Chondrocyte (in vitro differentiated cells): ENCODE measurements at places on chromosomes 12 and 14. TPM values are rescaled to one million over a fixed set of nuclear protein-coding genes. Genes with fewer than 3 reads are reported as not detected.

The KSR2 gene
- 0.05 TPM in 1 of 3 replicates, not detected in the others for total RNA-seq

The SYCP3 gene
- total RNA-seq = 0.05 TPM in 1 of 3 replicates, not detected in the others

DNA sequence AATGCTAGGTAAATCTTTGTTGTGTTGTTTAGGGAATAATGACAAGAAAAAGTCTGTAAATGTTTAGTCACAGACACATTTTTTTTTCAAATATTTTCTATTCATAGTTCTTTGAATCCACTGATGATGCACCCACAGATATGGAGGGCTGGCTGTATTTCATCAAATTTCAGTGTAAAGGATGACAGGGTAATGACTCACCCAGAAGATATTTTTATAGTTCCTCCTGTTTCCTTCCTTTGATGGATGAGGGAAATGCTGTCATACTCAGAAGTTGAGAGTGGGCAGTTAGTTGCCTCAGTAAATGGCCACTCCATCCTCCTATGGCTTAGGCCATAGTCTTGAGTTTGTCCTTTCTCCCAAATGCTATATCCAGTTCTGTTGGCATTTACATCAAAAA lies 76.9 kb upstream of the REP15 start:
- peaks cover 2% of the 10 kb centered on the region for H3K36me3 ChIP-seq
- H3K27ac ChIP-seq = peak overlapping the region; percentile 87
- no peak for DNase-seq

GRCh38 chr14:97120611-97121031 lies 323.4 kb downstream of the VRK1 start:
- peaks cover 2% of the 10 kb centered on the region for H3K27me3 ChIP-seq
- no peak overlapping the region for H3K4me3 ChIP-seq
- H3K27ac ChIP-seq = no peak overlapping the region
- DNase-seq = no peak
- no peaks in the 10 kb centered on the region for H3K4me1 ChIP-seq
- no peaks in the 10 kb centered on the region for H3K36me3 ChIP-seq

The CAPZA3 gene
- not detected in 3 replicates for total RNA-seq

GRCh38 chr12:15364221-15365160 lies 42.2 kb downstream of the PTPRO start:
- DNase-seq = no peak
- no peak overlapping the region for H3K4me3 ChIP-seq
- peaks cover 2% of the 10 kb centered on the region for H3K27me3 ChIP-seq
- H3K36me3 ChIP-seq = no peaks in the 10 kb centered on the region

The RTL1 gene
- total RNA-seq = 0.02 TPM in 1 of 3 replicates, not detected in the others

DNA sequence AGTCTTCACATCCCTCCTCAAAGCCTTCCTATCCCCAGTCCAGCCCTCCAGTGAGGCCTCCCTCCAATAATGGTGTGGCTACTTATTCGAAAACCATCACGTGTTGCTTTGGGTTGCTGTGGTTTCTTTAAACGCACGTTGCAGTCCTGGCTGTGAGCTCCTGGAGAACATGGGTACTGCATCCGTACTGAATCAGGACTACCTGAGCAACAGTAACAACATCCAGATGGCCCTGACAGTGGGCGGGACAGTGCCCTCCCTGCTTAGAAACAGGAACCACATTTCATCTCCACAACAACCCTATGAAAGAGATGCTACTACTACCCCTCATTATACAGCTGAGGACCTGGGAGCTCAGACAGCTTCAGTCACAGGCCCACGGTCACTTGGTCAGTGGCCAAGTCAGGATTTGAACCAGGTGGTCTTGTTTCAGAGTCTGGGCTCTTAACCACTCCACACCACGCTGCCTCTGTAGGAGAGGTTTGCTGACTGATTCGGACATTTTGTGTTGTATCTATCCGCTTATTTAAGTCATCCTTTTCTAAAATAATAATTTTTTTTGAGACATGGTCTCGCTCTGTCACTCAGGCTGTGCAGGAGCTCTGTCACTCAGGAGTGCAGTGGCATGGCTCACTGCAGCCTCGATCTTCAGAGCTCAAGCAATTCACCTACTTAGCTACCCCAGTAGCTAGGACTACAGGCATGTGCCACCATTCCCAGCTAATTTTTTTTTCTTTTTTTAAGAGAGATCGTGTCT lies 104.8 kb downstream of the DPF3 start:
- no peak overlapping the region for H3K4me3 ChIP-seq
- DNase-seq = no peak
- H3K27me3 ChIP-seq = no peaks in the 10 kb centered on the region
- H3K4me1 ChIP-seq = peaks cover 13% of the 10 kb centered on the region
- no peaks in the 10 kb centered on the region for H3K36me3 ChIP-seq

DNA sequence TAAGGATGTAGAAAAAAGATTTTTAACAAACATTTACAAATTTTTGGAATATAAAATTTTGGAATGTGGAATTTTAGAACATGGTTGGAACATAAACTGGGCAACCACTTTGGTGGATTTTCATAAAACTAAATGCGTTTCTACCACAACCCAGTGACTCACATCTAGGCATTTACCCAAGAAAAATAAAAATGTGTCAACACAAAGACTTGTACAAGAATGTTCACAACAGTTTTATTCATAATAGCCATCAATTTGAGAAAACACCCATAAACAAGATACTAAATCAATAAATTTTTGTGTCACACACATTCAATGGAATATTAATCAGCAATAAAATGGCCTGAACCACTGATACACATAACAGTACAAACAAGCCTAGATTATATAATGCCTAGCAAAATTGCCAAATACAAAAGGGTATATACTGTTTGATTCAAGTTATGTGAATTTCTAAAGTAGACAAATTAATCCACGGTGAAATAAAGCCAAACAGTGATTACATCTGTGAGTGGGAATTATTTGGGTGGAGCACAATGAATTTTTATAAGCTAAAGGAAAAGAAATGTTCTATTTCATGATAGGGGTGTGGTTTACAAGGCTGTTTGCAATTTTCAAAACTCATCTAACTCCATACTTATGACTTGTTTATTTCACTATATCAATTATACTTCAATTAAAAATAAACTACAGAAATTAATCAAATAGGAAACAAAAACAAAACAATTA lies 415.2 kb upstream of the OR4E1 start:
- no peaks in the 10 kb centered on the region for H3K4me1 ChIP-seq
- H3K27me3 ChIP-seq = peaks cover 20% of the 10 kb centered on the region
- no peak for DNase-seq

DNA sequence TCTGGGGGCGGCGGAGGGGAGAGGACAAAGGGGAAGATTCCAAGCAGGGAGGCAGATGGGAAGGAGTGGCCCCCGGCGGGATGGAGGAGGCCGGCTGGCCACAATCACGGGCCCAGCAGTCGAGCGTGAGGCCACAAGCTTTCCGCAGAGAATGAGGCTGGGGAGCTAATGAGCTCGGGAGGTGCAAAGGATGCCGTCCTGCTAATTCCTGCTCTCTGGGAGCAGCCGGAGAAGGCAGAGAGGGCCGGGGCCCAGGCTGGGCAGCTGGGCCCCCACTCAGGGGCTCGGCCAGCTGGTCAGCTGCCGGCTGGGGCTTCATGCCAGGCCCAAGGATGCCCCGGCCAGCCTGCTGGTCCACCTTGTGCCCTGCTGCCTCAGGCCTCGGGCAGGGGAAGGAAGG lies 98.1 kb upstream of the LHX5 start:
- no peak overlapping the region for H3K27ac ChIP-seq
- H3K36me3 ChIP-seq = no peaks in the 10 kb centered on the region
- no peaks in the 10 kb centered on the region for H3K4me1 ChIP-seq
- H3K4me3 ChIP-seq = no peak overlapping the region
- peaks cover 10% of the 10 kb centered on the region for H3K27me3 ChIP-seq
- no peak for DNase-seq

- peaks cover 4% of the 10 kb centered on the region for H3K4me1 ChIP-seq
- no peak overlapping the region for H3K27ac ChIP-seq
- H3K36me3 ChIP-seq = no peaks in the 10 kb centered on the region
- H3K27me3 ChIP-seq = no peaks in the 10 kb centered on the region
- no peak overlapping the region for H3K4me3 ChIP-seq
Observed at GRCh38 chr12:83629931-83630330, 943.2 kb downstream of the TMTC2 start.
